ENCODE measurements at places on chromosomes 1 and 21.

- DNase-seq: no peak
Measured at GRCh38 chr1:24963099-24963872, 33.2 kb upstream of the RUNX3 start.

GRCh38 chr1:9093091-9093490 lies 23.7 kb upstream of the SLC2A5 start:
- DNase-seq: no peak

GRCh38 chr21:37916310-37917051 lies at the start of gene KCNJ6:
Gene KCNJ6 (minus strand): TSS chr21:37916457. CDS start chr21:37840682, 75,775 bp downstream.
- peak; percentile 24 for DNase-seq

DNA sequence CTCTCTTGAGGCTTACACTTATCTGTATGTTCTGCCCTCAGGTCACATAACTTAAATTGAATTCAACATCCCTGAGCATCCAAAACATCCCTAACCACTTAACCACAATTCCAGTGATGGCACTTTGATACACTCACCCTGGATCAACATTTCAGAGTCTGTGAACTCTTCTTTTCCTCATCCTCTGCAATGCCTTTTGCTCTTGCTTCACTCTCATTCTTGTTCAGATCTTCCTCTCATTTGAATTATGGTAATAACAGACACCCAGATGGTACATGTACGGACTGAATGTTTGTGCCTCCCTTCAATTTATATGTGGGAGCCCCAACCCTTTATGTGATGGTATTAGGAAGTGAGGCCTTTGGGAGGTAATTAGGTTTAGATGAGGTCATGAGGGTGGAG lies 33.4 kb downstream of the PTGER3 start:
- DNase-seq: no peak

DNA sequence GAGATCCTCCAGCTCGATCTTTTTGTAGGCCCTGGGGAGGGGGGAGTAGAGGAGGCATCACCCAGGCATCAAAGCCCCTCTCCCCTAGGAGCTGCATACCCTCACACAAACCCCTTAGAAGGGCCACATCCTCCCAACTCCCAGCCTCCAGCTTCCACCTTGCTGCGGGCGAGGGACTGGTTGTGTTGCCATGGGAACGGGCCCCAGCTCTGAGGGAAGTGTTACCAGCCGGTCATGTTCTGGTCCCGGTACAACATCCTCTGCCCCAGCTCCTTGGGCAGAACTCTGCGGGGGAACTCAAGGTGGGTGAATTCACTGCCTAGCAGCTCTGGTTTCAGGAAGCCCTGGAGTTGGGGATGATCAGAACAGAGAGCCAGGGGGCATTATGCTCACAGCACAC lies 4.1 kb downstream of the PPM1J start:
- DNase-seq: no peak

- DNase-seq: no peak
Measured at GRCh38 chr1:205122489-205122882, 708 bp upstream of the RBBP5 start.

- DNase-seq: no peak
Measured at GRCh38 chr1:77539519-77540142, 142.8 kb downstream of the ZZZ3 start.

DNA sequence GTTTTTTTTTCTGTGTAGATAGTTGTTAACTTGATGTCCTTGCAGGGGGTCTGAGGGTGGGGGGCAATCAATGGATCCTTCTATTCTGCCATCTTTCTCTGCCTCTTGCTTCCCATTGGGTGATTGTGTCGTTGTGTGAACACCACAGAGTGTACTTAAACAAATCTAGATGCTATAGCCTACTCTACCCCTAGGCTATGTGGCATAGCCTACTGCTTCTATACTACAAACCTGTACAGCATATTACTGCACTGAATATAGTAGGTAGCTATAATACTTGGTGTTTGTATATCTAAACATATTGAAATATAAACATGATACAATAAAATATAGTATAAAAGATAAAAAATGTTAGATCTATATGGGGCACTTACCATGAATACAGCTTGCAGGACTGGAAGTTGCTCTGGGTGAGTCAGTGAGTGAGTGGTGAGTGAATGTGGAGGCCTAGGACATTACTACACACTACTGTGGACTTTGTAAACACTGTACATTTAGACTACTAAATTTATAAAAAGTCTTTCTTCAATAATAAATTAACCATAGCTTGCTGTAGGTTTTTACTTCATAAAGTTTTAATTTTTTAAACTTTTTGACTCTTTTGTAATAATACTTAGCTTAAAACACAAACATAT lies 105.4 kb downstream of the CENPF start:
- DNase-seq: no peak

- DNase-seq: no peak
Measured at GRCh38 chr21:45265721-45266517, 21.8 kb downstream of the POFUT2 start.

DNA sequence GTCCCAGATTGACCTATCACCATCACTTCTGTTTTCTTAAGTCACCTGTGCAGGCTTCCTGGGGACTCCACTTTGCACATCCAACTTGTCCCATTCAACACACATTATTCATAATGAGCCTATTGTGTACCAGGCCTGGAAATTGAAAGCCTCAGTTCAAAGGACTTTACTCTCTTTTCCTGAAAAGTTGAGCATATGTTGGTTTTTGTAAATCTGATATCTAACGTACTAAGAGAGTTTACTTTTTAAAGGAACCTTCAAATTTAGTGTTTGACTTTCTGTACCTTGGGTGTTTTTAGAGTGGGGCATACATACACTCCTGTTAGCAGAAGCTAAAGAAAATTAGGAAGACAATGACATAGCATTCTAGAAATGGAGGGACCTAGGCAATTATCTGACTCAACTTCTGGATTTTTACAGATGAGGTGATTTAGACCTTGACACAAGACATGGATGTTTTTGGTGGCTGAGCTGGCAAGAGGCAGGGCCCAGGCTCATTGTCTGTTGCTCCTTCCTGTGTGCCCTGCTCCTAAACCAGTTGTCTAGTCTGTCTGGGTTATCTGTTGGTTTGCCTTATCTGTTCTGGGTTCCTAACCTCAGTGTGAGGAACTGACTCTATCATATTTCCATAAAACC lies 336.5 kb downstream of the RPS6KC1 start:
- no peak for DNase-seq

DNA sequence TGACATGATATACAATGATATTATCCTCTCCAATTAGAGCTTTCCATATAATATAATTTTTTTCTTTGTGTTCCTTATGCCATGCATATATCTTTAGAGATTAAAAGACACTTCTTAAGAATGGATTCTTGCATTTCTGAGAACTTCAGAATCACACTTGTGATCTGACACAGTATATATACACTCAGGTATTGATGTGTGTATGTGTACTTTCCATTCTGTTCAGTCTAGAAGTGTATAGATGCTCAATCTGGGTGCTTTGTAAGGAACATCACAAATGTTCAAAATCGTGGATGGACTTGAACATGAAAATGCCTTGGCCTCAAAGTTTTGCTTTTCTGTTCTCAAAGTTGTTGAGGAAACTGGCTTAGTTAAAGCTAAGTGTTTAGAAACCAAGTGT lies 102.7 kb downstream of the FGGY start:
- no peak for DNase-seq

DNA sequence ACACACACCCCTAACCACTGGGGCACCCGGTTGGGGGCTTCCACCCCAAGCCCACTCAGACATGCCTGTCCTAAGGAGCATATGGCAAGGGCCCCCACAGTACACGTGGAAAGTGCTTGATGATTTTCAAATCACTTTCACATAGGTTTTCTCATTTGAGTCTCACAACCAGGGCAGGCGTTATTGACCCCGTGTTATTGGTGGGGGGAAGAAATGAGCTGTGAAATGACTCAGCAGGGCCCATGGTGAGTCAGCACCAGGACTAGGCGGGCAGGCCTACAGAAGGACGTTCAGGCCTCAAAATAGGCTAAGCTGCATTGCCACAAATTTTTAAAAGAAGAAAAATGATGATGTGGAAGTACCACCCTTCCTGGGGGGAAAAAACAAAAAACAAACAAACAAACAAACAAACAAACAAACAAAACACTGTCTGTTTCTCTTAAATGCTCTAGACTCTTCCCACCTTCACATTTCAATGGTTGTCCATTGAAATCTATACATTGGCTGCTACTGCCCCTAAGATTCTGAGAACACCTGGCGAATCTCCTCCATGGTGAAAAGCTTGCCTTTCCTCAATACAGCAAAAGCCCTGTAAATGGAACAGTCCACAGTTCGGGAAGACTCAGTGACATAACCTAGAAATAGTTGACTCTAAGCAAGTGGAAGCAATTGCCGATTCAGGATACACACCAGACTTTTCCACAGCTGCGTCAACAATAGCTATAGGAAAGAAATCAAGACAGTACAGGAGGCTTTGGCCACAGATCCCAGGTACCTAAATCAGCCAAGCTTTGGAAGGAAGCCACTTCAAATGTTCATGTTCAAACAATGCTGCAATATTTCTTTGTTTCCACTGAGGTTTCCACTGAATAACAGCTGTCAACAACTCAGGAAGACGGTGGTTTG lies 234.7 kb downstream of the TOMM20 start:
- DNase-seq: peak; percentile 55

DNA sequence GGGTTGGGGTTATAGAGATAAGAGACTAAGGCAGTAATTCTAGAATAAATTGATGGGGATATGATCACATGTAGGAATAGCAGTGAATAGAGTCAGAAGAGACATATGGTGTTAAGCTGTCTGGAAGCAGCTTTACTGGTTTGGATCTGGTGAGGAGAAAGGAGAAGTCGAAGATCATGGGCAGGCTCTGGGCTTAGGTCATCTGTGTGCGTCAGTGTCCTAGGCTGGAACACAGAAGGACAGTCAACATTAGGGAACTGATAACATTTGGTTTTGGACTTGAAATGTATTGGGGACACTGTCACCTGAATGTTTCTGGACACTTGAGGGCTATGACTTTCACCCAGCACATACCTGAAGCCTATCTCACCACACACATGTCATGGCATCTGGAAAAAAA lies 13.9 kb upstream of the GRIK1 start:
- DNase-seq: no peak

DNA sequence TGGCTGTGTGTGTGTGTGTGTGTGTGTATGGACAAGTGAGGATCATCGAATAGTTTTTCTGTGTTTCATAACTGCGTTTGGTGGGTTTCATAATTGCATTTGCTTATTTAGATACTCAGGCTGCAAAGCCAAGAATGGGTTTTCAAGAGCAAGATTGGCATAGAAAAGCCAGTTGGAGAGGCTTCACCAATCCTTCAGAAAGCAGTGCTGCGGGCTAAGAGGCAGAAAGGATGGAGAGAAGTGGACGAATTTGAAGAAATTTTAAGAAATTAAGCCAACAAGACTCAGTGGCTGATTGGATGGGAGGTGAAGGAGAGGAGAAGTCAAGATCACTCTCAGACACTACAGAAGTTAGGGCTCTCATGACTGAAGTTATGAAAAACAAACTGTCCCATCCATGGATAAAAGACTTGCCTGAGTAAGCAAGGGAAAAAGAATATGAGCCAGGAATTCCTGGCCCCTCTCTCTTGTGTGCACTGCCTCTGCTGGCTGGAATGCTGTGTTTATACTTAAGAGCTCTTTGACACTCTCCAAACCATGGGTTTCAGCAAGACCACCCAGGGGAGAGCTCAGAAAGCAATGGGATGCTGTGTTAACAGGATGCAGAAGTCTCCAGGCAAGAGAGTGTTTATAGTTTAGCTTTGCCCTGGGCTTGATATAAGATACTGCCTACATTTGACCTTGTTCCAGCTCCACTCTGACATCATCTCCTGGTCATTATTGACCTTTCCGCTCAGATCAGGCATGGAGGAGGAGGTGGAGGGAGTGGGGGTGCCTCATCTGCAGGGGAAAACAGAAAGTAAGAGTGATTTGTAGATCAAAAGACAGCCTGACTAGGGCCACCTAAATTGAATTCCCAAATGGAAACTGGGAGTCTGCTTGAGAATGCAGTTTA lies 232.0 kb upstream of the PLXNA2 start:
- no peak for DNase-seq

- no peak for DNase-seq
Measured at GRCh38 chr1:245591346-245592188, 436.8 kb downstream of the KIF26B start.

GRCh38 chr1:23931491-23931880 lies 18.3 kb upstream of the CNR2 start:
- DNase-seq: no peak

- no peak for DNase-seq
Measured at GRCh38 chr1:1550591-1551432, 10.4 kb upstream of the TMEM240 start.

DNA sequence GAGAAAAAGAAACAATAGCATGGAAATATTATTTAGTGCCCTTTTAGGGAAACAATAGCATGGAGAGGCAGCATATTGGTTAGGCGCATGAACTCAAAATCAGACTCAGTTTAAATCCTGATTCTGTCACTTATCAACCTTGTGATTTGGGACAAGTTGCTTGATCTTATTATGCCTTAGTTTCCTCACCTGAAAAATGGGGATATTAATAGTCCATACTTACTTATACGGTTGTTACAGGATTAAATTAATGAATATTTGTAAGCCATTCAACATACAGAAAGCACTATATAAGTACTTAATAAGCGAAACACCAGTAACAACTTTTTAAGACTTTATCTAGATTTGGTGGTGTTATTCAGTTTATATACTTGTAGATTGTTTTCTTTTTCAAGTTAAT lies 1.2 kb downstream of the TSEN15 start:
- DNase-seq: no peak

DNA sequence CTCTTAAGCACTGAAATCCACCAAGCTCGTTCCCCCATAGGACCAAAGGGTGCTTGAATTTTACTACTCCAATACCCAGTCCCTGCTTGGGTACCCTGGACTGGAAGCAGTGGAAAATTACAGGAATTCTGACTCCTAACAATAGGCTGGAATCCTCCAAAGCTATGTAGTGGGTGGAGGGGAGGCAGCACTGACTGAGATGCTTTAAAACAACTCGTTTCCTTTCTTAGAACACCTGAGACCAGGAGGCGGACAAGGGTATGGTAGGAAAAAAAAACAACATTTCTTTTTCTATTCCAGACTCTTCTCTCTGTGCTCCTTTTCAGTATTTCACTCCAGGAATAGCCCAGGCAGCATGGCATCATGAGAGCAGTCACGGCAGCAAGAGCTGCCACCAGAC lies 2.3 kb downstream of the PEF1 start:
- DNase-seq: no peak

DNA sequence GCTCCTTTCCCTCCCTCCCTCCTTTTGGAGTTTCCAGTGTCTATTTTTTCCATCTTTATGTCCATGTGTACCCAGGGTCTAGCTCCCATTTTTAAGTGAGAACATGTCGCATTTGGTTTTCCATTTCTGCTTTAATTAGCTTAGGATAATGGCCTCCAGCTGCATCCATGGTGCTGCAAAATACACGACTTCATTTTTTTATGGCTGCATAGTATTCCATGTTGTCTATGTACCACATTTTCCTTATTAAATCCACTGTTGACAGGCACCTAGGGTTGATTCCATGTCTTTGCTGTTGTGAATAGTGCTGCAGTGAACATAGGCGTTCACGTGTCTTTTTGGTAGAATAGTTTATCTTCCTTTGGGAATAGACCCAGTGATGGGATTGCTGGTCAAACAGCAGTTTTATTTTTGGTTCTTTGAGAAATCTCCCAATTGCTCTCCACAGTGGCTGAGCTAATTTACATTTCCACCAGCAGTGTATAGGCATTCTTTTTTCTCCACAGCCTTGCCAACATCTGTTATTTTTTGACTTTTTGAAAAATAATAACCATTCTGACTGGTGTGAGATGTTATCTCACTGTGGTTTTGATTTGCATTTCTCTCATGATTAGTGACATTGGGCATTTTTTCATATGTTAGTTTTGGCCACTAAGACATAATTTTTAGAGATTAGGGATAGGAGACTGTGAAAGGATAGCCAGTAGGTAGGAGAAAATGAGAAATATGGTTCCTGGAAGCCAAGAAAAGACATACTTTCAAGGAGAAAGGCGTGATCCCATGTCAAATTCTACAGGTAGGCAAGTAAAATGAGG lies 50.4 kb downstream of the ADAMTS1 start:
- DNase-seq: no peak

Measured in stimulated activated CD4-positive, alpha-beta T cell treated with anti-CD3 and anti-CD28 coated beads, Interleukin-2, amount 100 ng/mL, for 24 hours (primary cell).